ENCODE measurements at places on chromosomes 2 and 18. TPM values are rescaled to one million over a fixed set of nuclear protein-coding genes. Genes with fewer than 3 reads are reported as not detected.

The SEPTIN10 gene
- 104 TPM for total RNA-seq

The CD207 gene
- total RNA-seq, result not detected

GRCh38 chr18:50275503-50276036 is 5.8 kb downstream of the MBD1 start:
- DNase-seq, result no peak

The ZNF804A gene
- total RNA-seq, result 0.44 TPM

The ASPRV1 gene
- 11.2 TPM for total RNA-seq

The TMEM37 gene
- total RNA-seq, result 3.7 TPM

GRCh38 chr18:21910906-21911305 is 170.3 kb downstream of the MIB1 start:
- no peak for DNase-seq

DNA sequence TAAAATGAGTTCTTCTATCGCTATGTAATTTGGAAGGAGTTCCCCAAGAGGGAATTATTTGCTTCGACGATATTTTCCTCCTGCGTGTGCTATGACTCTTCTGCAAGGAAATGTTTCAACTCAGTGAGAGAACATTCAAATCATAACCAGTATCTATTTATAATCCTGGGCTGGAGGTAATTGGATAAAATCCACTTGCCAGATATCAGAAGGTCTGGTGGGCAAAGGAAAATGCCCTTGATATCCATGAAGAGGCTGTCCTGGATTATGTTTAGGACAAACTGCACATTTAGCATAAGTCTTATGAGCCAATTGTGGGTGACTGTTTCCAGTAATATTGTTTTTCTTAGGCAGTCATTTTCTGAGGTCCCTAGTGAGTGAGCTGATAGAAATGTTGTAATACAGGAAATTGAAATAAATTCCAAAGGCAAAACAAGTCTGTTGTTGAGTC is 17.7 kb downstream of the RPIA start:
- no peak for DNase-seq

- no peak for DNase-seq
Measured at GRCh38 chr2:190280565-190281350, 38.9 kb downstream of the HIBCH start.

GRCh38 chr18:10247021-10247741 is 207.3 kb upstream of the APCDD1 start:
- DNase-seq, result no peak

The ABCB11 gene
- 0.63 TPM for total RNA-seq

All from tibial nerve (tissue), 4 donors.